Inflammatory macrophage (primary cell): ENCODE measurements at places on chromosomes 5 and 9.

- no peak for DNase-seq
These were observed 50.7 kb upstream of the ARL15 start for GRCh38 chr5:54360925-54361662.

DNA sequence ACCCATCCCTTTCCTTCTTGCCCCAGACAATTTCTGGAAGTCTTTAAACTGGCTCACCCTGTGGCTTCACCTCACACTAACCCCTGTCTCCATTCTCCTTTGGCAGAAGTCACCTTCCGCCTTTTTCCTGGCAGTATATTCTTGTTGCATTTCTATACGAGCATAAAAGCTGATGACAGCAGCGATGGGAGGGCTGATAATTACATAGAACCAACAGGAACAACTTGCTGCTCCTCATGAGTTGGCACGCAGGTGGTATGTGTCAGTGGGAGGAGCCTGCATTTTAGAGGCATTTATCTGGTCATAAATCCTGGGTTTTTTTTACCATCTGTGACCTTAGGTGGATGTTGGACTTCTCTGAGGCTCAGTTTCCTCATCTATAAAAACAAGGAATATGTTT, 61.4 kb upstream of the CKMT2 start:
- no peak for DNase-seq

- no peak for DNase-seq
These were observed 117.4 kb upstream of the GDNF start for GRCh38 chr5:37957218-37957617.

GRCh38 chr5:106634375-106634774, 1036.4 kb downstream of the EFNA5 start:
- DNase-seq = no peak

GRCh38 chr9:105206496-105206820, 38.0 kb upstream of the SLC44A1 start:
- no peak for DNase-seq

DNA sequence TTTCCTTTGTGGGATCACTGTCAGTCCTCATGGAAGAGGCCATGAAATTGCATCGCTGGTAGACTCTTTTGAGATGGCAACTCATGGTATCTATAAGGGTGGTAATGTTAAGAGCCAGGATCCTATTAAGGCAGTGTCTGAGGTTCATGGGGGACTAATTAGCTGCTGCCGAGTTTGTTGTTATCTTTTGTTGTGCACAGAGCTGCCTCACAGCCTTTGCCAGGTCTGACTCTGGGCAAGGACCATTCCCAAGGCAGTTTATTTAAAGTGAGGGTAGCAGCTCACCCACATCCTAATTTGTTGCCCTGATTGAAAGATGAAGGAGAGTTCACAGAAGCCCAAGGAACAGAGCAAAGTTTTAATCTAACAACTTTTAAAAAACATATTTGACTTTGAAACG, 7.9 kb downstream of the SMARCA2 start:
- DNase-seq = no peak

DNA sequence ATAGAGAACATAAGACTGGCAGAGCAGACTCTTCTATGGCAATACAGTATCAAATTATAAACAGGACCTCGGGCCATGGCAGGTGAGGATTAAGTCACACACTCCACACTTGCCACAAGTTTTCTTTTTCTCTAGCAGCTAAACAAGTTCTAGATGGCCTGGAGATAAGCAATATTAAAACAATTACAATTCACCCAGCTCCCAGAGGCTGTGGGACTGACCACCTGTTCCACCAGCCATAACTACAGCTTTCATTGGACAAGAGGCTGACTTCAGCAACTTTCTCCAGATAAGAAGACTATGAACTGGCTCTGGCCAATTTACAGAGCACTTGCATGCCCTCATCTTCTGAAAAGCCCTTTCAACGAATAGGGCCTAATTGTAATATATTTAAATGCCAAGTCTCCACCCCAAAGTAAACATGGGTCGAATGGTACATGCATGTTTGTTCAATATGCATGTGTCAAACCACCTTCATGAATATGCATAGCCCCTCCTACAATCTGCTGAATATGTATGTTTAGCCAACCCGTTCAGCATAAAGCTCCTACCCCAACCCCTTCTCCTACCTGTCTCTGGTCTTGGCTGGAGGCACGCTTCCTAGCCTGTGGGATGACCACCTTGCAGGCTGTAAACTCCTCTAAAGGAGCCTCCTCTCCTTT, 6.1 kb upstream of the CFAP157 start:
- DNase-seq = no peak

- DNase-seq = no peak
These were observed 432.5 kb downstream of the LRRC70 start for GRCh38 chr5:63011158-63011557.

DNA sequence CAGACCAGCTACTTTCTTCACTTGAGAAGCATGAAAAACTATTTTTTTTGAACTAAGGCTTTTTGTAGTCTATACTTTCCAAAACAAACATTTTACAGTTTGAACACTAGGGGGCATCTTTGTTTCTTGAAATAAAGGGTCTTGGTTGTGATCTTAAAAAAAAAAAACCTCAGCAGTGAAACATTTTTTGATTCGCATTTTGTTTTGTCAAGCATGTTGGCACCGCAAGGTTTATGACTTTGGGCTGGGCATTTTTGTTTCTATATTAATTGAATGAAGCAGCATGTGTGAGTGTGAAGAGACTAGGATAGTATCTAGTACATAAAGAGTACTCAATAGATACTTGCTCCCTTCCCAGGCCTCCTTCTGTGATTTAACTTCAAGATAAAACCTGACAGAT, 31.6 kb upstream of the ACOT12 start:
- peak; percentile 3 for DNase-seq

DNA sequence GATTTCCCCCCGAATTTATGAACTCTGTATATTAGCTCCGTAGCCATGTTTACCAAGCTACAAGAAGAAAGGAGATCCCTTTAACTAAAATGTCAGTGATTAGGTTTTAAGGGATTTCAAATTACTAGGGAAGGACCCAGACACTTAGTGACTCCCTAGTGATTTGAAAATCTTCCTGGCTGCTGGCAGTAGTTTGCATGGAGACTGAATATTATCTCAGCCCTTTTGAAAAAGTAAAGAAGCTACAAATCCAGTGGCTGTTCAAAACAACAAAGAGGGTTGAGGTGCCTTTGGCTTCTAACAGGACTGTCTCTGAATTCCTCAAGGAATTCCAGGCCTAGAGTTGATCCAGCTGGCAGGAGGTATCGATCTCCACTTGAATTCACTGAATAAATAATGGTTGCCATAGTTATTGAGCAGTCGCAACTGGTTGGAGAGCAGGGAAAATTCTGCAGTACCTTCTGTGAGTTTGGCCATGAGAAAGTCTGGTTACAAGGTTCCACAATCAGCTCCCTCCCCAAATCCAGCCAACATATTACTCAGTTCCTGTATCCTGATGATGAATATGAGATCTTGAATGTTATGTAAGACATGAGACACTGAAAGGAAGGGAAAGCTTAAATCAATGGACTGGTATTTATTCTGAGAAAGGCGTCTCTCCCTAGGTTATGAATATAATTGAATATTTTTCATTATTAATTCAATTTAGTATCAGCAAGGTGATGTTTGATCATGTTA, 37.7 kb downstream of the NR4A3 start:
- DNase-seq = no peak
